ENCODE measurements at places on chromosomes 6 and 20. TPM values are rescaled to one million over a fixed set of nuclear protein-coding genes. Genes with fewer than 3 reads are reported as not detected.

GRCh38 chr6:157559201-157559756 is 178.3 kb downstream of the ZDHHC14 start:
- DNase-seq, result no peak

DNA sequence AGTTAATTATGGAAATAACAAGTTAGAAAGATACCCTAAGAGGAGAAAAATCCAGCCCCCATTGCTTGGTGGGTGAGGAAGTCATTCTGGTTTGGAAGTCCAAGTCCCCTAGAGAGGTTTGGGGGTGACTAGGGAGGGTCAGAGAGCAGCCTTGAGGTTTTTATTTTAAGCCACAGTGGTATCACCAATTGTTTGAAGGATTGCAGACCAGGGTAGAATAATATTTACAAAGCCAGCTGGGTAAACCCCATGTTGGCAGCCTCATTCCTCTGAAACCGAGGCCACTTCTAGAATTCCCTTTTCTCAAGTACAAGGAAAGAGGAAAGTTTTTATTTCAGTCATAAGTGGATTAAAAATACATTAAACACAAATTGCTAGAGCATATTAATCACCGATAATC is 99.7 kb downstream of the TMEM170B start:
- no peak for DNase-seq

- no peak for DNase-seq
Observed at GRCh38 chr6:132065556-132065955, 114.4 kb upstream of the CCN2 start.

DNA sequence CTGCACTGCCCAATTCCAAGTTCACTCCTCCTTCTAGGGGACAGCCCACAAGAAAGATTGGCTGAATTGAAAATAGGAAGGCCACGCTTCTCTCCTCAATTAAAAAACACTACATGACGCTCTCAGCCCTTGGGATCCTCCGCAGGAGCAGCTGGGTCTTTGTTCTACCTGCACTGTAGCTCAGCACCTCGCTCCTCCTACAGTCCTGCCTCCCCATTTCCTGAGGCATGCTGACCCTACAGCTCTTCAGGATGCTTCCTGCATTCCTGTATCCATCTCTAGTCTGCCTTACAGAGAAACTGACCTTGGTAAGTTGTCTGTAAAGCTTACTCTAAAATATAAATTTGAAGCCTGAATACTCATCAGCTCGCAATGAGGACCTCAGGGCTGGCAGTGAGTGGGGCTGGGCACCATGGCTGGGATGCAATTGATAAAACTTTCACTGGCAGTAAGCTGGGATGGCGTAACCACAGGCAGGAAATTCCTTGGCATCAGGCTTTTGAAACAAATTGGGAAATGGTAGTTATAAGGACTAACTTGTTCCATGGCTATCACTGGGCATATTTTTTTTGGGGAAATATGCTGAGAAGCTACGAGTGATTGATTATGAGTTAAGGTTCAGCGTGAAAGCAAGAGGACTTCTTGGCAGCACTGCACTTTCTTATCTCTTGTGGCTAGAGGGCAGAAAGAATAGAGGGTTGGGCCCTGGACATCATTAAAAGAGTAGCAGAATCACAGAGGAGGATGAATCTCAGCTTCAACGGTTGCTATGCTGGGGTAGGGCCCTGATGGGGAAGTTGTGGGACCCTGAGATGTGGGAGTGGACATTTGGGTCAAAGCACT is 11.7 kb upstream of the SIRPB1 start:
- no peak for DNase-seq

- DNase-seq, result no peak
Observed at GRCh38 chr6:142853244-142854180, 91.5 kb downstream of the HIVEP2 start.

DNA sequence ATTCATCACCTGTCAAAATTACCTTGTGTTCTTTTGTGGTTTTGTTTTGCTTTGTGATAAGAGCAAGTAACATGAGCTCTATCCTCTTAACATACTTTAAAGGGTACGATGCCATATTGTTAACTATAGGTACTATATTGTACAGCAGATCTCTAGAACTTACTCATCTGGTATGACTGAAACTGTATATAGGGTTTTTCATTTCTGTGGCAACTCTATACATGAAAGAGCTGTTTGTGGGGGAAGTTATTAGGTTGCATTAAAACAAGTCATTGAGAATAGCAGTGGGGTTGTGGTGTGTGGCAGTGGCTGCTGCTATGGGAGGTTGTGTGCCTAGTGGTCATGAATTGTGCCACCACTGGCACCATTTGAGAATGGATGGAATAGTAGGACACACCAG is 268.4 kb downstream of the KCNQ5 start:
- DNase-seq, result no peak

DNA sequence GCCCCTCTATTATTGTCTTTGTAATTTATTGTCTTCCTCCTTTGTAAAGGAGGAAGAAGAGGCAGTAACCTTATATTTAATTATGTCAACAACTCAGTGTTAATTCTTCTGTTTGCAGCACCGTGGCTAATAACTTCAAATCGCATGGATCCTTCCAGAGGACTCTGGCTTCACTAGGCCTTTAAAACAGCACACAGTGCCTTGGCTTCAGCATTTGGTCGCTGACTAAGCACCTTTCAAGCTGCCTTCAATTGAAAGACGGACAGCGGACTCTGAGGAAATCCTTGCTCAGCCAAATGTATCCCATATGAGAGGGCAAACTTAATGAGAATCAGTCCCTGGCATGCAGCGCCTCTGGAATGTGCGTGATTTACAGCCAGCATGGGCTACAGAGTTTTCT is 64.2 kb downstream of the SGK1 start:
- no peak for DNase-seq

GRCh38 chr20:47934761-47935160 is 149.5 kb upstream of the SULF2 start:
- no peak for DNase-seq

DNA sequence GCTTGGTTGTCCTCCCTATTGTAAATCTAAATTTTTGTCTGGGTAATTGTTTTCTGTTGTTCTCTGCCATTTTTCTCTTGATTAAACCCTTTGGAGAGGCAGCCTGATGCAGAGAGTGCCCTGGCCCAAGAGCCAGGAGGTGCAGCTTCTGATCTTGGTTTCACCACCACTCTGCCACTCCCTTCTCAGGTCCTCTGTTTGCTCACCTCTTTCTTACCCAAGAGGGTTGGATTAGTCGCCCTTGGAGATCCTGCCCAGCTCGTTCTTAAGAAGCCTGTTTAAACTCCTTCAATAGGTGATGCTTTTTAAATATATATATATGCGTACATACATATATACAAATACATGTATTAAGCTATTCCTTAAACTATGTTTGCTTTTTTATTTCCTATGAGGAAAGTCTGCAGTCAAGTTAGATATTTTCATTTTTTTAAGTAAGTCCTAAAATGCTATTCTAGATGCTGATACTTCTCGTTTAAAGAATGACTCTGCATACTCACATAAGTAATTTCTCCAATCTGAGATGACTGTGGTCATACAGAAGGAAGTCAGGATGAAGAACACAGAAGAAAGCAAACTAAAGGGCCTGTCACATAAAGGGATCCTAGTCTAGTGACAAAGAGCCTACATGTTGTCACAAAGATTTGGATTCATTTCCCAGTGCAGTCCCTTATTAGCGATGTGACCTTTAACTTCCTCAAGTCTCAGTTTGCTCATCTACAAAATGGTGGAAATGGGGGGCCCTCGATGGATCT is 19.9 kb downstream of the TPD52L1 start:
- no peak for DNase-seq

Gene CPNE1
- total RNA-seq, result 293 TPM

Gene CAPN11
- total RNA-seq, result not detected

Gene WFDC10B
- total RNA-seq, result not detected

Gene CLPSL1
- not detected for total RNA-seq

Gene ZBP1
- total RNA-seq, result not detected

Gene CEBPB
- total RNA-seq, result 19.6 TPM

Measured in progenitor cell of endocrine pancreas (in vitro differentiated cells).